HCT116 (cell line): ENCODE measurements at places on chromosomes 6 and 20.

- no peaks in the 10 kb centered on the region for H3K27me3 ChIP-seq
- peak; percentile 59 for DNase-seq
- peaks cover 6% of the 10 kb centered on the region; the same call in 1 of the 2 replicates for H3K4me1 ChIP-seq
- peak overlapping the region; percentile 75 for H3K27ac ChIP-seq
- H3K4me3 ChIP-seq = peak overlapping the region; percentile 72
- peaks cover 23% of the 10 kb centered on the region; the same call in 1 of the 2 replicates for H3K36me3 ChIP-seq
Measured at GRCh38 chr6:151240036-151240685, 394 bp downstream of the AKAP12 start.

GRCh38 chr6:139742671-139743070 is 368.2 kb upstream of the CITED2 start:
- H3K27me3 ChIP-seq = no peaks in the 10 kb centered on the region
- no peaks in the 10 kb centered on the region for H3K36me3 ChIP-seq
- no peak overlapping the region for H3K27ac ChIP-seq
- peaks cover 9% of the 10 kb centered on the region for H3K4me1 ChIP-seq
- DNase-seq = no peak
- H3K4me3 ChIP-seq = no peak overlapping the region

DNA sequence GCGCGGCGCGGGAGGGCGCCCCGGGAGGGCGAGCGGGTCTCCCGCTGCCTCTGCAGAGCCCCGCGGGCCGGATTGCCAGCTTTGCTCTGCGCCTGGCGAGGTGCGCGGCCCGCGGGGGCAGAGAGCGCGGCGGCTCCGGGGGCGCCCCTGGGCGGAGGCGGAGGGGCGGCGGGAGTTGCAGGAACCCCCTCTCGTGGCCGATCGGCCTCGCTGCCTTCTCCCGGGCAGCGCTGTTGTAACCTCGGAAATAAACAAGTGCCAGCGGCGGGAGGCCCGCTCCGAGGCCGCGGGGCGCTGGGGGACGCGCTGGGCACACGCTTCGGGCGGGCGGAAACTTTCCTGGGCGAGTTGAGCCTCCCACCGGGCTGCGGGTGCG is 1.2 kb downstream of the CDH4 start:
- no peak overlapping the region for H3K4me3 ChIP-seq
- H3K4me1 ChIP-seq = no peaks in the 10 kb centered on the region
- H3K36me3 ChIP-seq = no peaks in the 10 kb centered on the region

DNA sequence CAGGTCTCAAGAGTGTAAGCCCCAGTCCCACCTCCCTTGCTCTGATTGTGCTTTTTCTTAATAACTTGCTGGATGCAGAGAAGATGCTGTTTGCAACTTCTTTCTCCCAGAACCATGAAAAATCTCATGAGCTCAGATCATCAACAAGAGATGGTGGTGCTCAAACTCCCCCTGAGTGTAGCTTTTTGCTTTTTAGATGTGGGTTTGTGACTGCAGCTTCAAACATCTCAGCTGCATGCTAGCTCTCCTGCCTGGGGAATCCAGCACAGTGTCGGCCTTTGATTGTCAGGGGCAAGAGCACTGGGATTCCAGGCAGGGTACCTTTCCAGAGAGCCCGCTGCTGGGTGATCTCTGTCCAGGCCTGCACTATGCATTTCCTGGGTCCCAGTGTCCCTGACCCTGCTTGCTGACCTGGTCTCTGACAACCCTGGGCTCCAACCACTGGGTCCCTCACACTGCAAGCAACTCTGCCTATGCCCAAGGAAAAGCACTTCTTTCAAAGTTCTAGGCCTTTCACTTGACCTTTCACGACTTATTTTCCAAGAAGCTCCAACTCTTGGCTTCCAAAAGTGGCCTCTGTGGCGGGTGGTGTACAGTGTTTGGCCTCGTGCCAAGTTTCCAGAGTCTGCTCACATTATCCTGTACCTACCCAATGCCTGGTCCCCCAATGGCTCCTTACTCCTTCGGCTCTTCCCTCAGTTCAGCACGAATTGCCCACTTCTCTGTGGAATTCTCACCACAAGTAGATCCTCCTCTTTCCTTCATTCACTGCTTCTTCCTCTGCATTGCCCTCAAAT is 69.7 kb upstream of the LY86 start:
- H3K4me3 ChIP-seq = no peak overlapping the region
- H3K36me3 ChIP-seq = no peaks in the 10 kb centered on the region
- DNase-seq = no peak
- H3K4me1 ChIP-seq = no peaks in the 10 kb centered on the region
- peaks cover 80% of the 10 kb centered on the region; the same call in 1 of the 2 replicates for H3K27me3 ChIP-seq

DNA sequence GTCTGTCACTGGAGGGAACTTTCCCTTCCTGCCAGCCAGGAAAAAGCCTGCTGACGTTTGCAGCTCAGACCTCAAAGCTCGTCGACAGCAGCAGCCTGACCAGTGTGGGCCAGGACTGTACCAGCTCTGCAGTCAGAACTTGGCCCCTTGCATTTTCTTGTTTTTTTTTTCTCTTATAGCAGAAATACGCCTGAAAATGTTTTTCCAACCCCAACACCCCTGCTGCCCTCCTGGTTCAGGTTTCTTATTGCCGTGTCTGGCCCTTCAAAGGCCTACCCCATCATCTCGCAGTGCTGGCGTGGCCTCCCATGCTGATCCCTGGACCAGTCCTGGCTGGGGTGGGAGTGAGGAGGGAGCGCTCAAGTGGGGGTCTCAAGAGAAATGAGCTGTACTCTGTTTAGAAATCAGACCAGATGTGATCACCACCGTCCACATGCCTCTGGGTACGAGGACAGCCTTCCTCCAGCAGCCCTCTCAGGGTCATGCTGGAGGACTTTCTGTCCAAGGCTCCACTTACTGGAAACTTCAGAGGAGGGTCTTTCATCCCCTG is 169.0 kb downstream of the FOXC1 start:
- no peak overlapping the region for H3K27ac ChIP-seq
- peaks cover 26% of the 10 kb centered on the region for H3K4me1 ChIP-seq

- no peak overlapping the region for H3K4me3 ChIP-seq
- H3K4me1 ChIP-seq = peaks cover 7% of the 10 kb centered on the region; the same call in 1 of the 2 replicates
- no peaks in the 10 kb centered on the region for H3K27me3 ChIP-seq
- H3K27ac ChIP-seq = no peak overlapping the region
Measured at GRCh38 chr20:973785-974194, 28.3 kb downstream of the RSPO4 start.

GRCh38 chr20:60589623-60590022 is 631.4 kb downstream of the CDH26 start:
- DNase-seq = no peak
- no peaks in the 10 kb centered on the region for H3K4me1 ChIP-seq
- H3K4me3 ChIP-seq = no peak overlapping the region

GRCh38 chr6:1315560-1316386 is 3.9 kb downstream of the FOXQ1 start:
- H3K4me1 ChIP-seq = peaks cover 11% of the 10 kb centered on the region; the same call in 1 of the 2 replicates
- no peaks in the 10 kb centered on the region for H3K36me3 ChIP-seq
- DNase-seq = no peak
- no peaks in the 10 kb centered on the region; the same call in 1 of the 2 replicates for H3K27me3 ChIP-seq

- no peaks in the 10 kb centered on the region for H3K36me3 ChIP-seq
- H3K27ac ChIP-seq = no peak overlapping the region
- H3K4me1 ChIP-seq = no peaks in the 10 kb centered on the region
- no peak for DNase-seq
- no peak overlapping the region for H3K4me3 ChIP-seq
Measured at GRCh38 chr6:33723371-33724085, 12.0 kb upstream of the UQCC2 start.

- no peak overlapping the region for H3K4me3 ChIP-seq
- H3K27ac ChIP-seq = no peak overlapping the region
- no peak for DNase-seq
Measured at GRCh38 chr20:19070681-19071445, 141.6 kb upstream of the SLC24A3 start.

GRCh38 chr6:164926686-164927085 is 382.7 kb downstream of the C6orf118 start:
- H3K36me3 ChIP-seq = no peaks in the 10 kb centered on the region
- H3K4me1 ChIP-seq = no peaks in the 10 kb centered on the region
- H3K27me3 ChIP-seq = no peaks in the 10 kb centered on the region
- DNase-seq = no peak

GRCh38 chr6:12804952-12805645 is 88.5 kb downstream of the PHACTR1 start:
- DNase-seq = no peak
- peaks cover 24% of the 10 kb centered on the region for H3K27me3 ChIP-seq
- no peak overlapping the region for H3K27ac ChIP-seq
- H3K4me1 ChIP-seq = no peaks in the 10 kb centered on the region

GRCh38 chr6:164114651-164115050 is 700.1 kb downstream of the QKI start:
- no peak overlapping the region for H3K4me3 ChIP-seq
- no peaks in the 10 kb centered on the region for H3K27me3 ChIP-seq
- DNase-seq = no peak
- no peak overlapping the region for H3K27ac ChIP-seq
- no peaks in the 10 kb centered on the region for H3K4me1 ChIP-seq

- H3K27ac ChIP-seq = no peak overlapping the region
- H3K4me3 ChIP-seq = no peak overlapping the region
- H3K27me3 ChIP-seq = no peaks in the 10 kb centered on the region
- H3K4me1 ChIP-seq = no peaks in the 10 kb centered on the region
- DNase-seq = no peak
Measured at GRCh38 chr6:73371984-73372383, 2.3 kb upstream of the OOEP start.

DNA sequence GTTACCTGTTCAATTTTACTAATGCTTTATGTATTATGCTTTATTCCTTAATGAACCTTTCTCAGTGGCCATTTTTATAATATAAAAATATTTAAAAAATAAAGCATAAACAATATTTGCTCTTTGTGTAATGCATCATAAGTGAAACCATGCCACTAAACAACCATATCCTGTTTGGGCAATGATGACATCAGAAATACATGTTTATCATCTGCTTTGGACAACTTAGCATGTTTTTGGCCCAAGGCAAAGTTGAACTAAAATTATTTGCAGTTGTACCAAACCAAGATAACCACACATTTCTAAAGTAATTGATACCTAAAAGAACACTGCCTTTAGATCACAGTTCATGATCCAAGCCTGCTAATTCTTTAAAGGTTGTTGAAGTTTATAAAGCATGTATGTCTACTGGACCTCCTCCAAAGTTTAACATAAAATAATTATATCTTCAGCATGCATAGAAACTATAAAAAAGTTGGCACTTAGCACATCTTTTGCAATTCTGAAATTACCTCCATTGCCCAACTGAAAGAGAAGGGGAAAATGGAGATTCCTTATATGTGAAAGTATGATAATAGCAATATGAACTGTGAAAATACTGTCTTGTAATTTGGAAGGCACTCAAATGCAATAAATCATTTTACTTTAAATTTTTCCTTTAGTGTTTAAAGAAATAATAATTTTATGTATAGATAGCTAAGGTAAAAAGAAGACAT is 325.6 kb upstream of the RUNX2 start:
- no peak for DNase-seq
- no peaks in the 10 kb centered on the region for H3K27me3 ChIP-seq
- H3K36me3 ChIP-seq = no peaks in the 10 kb centered on the region
- no peak overlapping the region for H3K27ac ChIP-seq

- no peaks in the 10 kb centered on the region for H3K36me3 ChIP-seq
- H3K4me1 ChIP-seq = no peaks in the 10 kb centered on the region
- no peaks in the 10 kb centered on the region for H3K27me3 ChIP-seq
- no peak overlapping the region for H3K27ac ChIP-seq
Measured at GRCh38 chr6:43215066-43215465, 14.2 kb downstream of the DNPH1 start.
